ENCODE measurements at places on chromosomes 12 and 14.

DNA sequence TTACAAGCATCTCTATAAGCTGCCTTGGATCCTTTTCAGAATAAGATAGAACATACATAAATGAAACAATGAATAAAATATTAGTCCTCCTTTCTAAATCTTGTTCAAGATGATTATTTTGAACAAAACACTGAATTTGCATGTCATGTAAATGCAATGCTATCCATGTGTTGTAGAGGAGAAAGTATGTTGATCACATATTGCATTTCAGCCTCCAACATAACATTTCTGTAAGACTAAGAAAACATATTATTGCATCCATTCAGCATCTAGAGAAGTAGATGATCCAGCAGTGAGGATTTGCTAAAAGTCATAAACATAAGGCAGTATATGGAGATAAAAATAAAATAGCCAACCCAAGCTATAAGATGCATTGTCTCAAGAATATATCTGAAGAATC lies 172.6 kb downstream of the CPNE8 start:
- no peak for DNase-seq

- DNase-seq, result no peak
Observed at GRCh38 chr12:82366197-82366596, 7.9 kb downstream of the METTL25 start.

DNA sequence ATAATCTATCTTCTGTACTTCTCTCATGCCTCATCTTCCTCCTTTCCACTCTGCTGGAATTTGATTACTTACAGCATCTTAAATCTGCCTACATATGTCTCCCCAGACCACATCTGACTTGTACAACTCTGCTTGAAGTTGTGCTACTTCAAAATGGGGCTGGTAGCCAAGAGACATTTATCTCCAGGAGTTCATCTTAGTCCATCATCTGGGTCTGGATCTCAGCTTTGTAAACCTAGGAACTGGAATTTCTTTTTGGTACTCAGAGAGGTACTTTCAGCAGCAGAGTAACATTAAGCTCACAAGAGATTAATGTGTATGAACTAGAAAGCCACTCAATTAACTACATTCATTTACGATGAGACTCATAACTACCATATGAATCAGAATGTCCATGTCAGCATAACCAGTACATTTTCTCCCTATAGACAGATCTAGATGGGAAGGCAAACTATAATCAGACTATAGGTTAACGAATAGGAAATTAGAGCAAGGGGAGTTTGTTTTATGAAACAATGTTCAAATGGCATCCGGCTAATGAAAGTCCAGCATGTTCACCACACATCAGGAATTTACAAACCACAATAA lies 178.8 kb downstream of the CEP128 start:
- DNase-seq, result no peak

GRCh38 chr12:93135286-93136239 lies 206.5 kb upstream of the EEA1 start:
- no peak for DNase-seq

DNA sequence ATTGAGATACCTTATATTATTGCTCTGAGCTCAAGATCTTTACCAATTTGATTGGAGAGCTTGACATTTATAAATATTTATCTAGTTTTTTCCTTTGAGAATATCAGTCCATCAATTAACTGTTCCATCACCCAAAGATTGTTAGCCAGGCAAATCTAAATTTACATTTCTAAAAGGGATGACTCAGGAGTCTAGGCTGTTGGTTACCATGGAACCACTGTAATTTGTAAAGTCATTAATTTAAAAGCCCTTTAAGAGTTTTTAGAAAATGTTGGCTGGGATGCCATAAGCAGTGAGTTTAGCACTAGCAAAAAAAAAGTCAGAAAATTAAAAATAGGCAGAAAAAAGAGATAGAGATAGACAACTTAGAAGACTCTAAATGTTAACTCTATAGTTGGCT lies 19.5 kb upstream of the SERPINA1 start:
- DNase-seq, result no peak

- no peak for DNase-seq
Observed at GRCh38 chr12:96176575-96176974, 17.6 kb upstream of the ELK3 start.

- no peak for DNase-seq
Observed at GRCh38 chr12:15982071-15982470, 70.9 kb downstream of the DERA start.

- no peak for DNase-seq
Observed at GRCh38 chr14:68784226-68784910, 8.5 kb downstream of the ZFP36L1 start.
